ENCODE measurements at places on chromosomes 5 and 9. TPM values are rescaled to one million over a fixed set of nuclear protein-coding genes. Genes with fewer than 3 reads are reported as not detected.

DNA sequence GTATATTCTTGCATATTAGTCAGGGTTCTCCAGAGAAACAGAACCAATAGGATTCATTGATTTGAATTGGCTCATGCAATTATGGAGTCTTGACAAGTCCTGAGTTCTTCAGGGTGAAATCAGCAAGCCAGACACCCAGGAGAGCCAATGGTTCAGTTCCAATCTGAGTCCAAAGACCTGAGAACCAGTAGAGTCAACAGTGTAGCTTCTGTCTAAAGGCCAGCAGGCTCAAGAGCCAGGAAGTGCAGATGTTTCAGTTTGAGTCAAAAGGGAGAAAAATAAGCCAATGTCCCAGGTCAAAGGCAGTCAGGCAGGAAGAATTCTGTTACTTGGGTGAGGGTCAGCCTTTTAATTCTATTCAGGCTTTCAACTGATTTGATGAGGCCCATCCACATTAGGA, 37.8 kb upstream of the ANKRD34B start:
- DNase-seq = no peak

- no peak for DNase-seq
Measured at GRCh38 chr9:87267251-87268070, 230.2 kb upstream of the DAPK1 start.

DNA sequence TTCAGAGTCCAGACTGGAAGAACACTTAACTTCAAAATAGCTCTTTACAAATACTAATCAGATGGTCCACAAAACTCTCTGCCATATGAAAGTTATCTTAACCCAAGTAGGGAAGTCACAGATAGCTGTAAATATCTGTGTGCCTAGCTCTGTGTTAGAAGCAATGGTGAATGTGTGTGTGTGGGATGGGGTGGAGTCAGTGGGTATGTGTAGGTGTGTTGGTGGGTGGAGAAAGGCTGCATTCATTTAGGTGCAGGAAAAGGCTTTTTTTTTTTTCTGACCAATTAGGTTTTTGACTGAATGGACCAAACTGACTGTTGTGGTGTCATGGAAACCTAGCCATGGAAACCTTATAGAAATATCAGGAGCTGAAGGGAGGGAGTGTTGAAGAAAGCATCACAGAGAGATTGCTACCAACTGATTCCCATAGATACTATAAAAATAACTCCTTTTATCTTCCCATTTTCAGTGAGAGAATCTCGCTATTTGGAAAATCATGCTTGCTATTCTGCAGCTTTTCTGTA, 156.2 kb upstream of the NR3C1 start:
- DNase-seq = no peak

CDC20B gene
- total RNA-seq = not detected

DNA sequence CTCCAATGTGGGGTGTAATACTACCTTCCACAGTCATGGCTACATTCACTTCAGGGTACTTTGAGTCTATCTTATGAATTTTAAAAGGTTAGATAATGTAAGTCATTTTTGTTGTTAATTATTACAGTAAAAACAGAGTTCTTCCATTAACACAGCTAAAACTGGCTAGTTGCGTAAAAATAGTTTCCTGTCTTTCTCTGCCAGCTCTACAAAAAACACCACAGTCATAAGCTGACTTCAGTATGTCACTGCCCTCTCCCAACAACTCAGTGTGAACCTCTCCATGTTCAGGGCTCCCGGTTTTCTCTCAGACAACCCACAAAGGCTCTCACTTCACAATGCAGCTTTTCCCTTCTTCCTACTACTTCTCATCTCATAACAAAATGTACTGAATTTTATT, 84.8 kb upstream of the ITGA1 start:
- no peak for DNase-seq

- DNase-seq = no peak
Measured at GRCh38 chr5:53191548-53192165, 82.1 kb upstream of the MOCS2 start.

GRCh38 chr9:72817413-72817812, 135.4 kb downstream of the ALDH1A1 start:
- no peak for DNase-seq

PCDHA4 gene
- 0.85 TPM for total RNA-seq

GDA gene
- 2.4 TPM for total RNA-seq

DNA sequence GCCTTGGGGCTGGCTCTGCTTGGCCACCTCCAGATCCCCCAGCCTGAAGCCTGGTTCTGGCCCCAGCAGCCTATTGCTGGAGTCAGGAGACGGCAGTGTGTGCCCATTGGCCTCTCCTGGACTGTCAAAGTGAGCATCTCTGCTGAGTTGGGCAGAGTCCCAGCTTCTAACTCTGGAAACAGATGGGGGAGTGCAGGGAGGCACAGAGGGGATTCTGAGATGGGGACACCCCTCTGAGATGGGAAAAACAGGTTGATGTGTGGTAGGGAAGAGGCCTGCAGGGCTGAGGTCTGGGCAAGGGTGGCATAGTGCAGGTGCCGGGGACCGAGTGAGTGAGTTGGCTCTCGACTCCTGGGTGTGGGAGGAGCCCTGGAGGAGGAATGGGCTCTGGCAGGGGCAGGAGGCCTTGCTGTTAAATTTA, 27.5 kb downstream of the PHF2 start:
- no peak for DNase-seq

PIP5KL1 gene
- 2.0 TPM for total RNA-seq

DNA sequence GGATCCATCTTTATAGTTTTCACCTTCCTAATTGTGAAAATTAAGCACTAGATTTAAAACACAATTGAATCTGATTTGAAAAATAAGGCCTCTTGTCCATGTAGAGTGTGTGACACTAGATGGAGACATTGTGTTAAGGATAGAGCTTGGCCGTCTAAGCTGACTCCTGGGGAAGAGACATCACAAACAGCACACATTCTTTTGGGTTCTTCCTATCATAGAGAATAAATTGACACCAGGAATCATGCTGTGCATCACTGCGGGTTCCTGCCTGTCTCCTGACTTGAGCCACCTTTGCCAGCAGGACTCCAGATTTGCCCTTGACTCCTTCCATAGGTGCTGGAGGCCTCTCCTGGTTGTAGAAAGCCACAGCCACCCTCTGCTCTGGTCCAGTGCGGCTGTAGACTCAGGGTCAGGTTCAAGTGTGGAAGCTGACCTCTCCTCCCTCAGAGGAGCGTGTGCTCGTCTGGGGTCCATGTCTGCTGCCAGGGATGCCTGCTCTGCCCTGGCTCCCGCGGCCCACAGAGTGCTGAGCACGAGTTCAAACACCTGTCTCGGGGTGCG, 11.2 kb downstream of the ROPN1L start:
- DNase-seq = peak; percentile 52

DNA sequence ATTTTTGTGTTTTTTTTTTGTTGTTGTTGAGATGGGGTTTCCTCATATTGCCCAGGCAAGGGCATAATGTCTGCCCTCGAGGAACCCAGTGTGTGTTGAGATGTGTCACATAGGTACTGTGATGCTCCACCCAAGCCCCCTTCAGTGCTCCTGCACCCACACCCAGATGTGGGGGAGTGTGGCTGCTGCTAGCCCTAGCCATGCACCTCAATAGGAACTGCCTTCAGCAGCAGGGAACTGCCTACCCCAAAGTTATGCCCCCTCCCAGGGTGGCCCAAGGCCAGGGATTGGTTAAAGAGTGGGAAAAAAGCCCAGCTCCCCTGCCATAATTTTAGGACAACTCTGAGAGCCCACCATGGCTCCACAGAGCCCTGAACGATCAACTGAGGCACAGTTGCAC, 33.3 kb upstream of the EPB41L4B start:
- DNase-seq = no peak

GRCh38 chr5:133657036-133657435, 44.7 kb upstream of the FSTL4 start:
- DNase-seq = no peak
